ENCODE measurements at places on chromosomes 13 and 19.
A peak's percentile ranks its signal among the peaks of the same experiment; 100 is the strongest.

DNA sequence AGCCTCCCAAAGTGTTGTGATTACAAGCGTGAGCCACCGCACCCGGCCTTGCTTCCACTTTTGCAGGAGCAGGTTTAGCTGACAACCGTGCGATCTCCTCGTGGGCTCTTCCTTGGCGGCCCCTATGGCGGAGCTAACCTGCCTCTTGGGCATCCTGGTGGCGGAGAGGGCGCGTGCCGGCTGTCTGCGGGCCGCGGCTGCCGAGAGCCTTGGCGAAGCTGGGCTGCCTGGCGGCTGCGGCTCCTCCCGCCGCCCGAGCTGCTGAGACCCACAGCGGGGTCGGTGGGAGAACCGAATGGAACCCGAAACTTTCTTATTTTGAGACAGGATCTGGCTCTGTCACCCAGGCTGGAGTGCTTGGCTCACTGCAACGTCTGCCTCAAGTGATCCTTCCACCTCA lies 55.7 kb downstream of the NLRP12 start:
- DNase-seq = no peak

GRCh38 chr19:46080561-46080960 lies 39.8 kb upstream of the IGFL4 start:
- DNase-seq = no peak

- DNase-seq = no peak
These were observed 703 bp downstream of the NEK3 start for GRCh38 chr13:52158629-52159158.

DNA sequence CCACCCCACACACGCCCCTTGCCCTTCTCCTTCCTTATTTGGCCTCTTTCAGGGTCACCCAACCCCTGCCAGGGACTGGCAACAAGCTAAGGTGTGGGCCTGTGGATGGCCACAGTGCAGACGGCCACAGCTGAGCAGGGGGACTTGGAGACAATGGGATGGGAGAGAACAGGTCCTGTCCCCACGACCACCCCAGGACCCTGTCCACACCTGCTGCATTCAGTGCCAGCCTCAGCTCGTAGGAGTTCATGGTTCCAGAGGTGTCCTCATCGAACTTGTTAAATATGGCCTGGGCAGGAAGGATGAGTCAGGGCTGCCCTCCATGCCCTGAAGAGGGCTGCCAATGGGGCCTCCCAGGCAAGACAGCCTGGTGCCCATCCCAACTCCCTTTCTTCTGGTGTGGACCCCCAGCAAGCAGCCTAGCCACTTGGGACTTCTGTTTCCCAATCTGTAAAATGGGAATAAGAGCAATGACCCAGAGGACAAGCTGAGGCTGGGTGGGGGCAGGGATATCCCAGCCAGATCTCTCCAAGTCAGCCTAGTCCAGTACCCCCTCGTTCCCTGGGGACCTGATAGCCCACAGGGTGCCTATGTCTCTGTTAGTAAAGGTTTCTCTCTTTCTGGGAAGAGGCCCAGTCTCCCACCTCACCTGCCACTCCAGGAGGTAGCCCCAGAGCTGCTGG lies 10.6 kb downstream of the CAPN12 start:
- no peak for DNase-seq

DNA sequence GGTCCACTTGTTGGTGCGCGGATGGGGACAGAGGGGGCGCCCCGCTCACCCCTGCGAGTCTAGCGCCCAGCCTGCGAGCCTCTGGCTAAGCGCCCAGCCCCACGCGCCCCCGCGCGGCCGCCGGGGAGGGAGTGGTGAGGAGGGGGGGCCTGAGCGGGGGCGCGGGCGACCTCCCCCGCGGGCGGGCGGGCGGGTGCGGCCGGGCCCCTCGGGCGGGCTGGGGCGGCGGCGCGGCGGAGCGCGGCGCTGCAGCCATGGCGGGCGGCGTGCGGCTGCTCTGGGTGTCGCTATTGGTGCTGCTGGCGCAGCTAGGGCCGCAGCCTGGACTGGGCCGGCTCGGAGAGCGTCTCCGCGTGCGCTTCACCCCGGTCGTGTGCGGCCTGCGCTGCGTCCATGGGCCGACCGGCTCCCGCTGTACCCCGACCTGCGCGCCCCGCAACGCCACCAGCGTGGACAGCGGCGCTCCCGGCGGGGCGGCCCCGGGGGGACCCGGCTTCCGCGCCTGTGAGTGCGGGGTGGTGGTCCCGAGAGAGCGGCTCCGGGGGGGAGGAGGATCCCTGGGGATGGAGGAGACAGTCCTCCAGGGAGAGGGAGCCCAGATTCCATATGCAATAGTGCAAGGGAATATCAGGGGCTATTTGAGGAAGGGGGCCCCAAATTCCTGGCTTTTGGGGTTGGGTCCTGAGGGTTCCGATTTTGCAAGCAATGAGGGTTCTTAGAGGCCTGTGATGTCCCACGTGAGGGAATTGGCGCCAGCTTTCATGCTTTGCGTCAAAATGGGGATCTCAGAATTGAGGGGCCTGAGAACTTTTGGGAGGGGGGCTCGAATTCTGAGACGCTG lies at the start of gene LTBP4:
TSS of gene LTBP4 (plus strand) at position 236 of the 841 bp plus-strand sequence. CDS start at position 255, 19 bp downstream.
- no peak for DNase-seq

DNA sequence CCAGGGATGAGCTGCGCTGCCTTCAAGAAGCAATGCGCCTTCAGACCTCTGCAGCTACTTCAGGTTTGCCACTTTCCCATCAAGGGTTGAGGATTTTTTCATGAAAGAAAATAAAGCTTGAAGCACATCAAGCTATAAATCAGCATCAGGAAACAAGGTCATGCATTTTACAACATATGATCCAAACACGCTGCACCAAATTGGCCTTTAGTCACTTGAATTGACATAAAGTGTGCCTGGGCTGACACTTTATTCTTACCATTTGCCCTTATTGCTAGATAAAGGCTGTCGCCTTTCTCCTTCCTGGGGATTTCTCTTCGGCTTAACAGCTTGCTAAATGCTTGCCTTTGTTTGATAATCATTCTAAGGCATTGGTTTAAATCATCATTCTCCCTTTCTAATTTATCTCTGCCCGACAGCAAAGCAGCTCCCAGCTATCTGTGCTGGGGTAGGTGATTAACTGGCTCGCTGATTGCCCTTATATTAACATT lies 87.7 kb downstream of the LHFPL6 start:
- no peak for DNase-seq

DNA sequence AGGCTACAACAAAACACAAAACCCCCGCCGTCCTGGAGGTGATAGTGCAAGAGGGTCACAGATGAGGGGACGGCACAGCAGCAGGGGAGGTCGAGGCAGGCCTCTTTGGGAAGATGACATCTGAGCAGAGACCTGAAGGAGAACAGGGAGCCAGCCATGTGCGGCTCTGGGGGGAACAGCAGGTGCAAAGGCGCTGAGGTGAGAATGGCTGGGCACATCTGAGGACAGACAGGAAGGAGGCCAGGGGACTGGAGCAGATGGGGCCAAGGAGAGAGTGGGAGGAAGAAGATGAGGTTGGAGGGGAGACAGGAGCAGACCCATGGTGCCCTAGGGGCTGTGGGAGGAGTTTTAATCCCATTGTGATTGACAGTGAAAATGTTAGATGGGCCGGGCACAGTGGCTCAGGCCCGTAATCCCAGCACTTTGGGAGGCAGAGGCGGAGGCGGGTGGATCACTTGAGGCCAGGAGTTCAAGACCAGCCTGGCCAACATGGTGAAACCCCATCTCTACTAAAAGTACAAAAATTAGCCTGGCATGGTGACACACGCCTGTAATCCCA lies 1.8 kb upstream of the CKM start:
- no peak for DNase-seq

GRCh38 chr19:28981518-28981917 lies 231.4 kb downstream of the UQCRFS1 start:
- DNase-seq = no peak

DNA sequence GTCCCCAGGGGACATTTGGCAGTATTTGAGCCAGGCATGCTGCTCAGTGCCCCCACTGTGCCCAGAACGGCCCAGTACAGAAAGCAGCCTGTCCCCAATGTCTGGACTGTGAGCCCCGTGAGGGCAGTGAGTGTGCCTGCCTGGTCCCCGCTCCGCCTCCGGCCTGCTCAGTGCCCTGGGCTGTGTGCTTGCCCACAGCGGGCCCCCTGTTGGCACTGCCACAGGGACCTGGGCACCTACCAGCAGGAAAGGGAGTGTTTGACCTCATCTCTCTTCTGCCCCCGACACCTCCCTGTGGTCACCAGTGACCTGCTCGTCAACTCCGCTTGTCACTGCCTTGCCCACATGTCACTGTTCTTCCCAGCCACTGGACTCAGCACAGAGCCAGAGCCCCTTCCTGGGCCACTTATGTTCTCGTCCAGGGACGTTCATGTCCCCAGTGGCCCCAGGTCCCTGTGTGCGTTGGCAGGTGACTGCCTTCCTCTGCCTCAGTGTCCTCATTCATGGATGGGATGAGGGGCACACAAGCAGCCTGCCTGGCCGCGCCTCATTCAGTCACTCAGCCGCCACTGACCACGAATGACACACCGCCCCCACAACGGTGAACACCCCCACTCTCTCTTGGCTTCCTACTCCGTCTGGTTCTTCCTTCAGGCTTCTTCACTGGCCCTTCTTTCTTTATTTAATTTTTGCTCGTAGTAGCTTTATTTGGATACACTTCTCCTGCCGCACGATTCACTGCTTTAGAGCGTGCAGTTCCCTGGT lies 2.8 kb downstream of the FZR1 start:
- no peak for DNase-seq

DNA sequence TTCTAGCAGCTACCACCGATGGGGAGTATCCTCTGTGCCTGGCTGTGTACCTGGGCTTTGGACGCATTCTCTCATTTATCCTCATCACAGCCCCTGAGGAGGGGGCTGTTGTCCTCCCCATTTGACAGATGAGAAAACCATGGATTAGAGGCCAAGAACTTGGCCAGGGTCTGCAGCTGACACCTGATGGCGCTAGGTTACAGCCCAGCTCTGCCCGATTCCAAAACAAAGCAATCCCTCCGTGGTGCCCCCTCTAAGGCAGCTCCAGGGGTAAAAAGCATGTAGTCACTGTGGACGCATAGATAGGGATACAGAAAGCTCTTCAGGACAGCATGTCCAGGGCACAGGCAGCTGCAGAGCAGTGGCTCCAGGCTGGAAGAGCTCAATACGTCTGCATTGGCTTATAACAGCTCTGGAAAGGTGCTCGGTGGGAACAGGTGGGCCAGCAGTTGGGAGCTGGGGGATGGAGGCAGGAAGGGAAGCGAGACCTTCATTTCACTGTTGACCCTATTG lies 35.4 kb upstream of the UQCRFS1 start:
- DNase-seq = no peak

GRCh38 chr19:44808463-44809371 lies at the start of gene BCAM:
Gene BCAM, plus strand, starts transcription at chr19:44809103. Its CDS starts 22 bp downstream, at chr19:44809125.
- DNase-seq = no peak

- DNase-seq = no peak
These were observed 60.5 kb downstream of the ZNF557 start for GRCh38 chr19:7130043-7130442.

DNA sequence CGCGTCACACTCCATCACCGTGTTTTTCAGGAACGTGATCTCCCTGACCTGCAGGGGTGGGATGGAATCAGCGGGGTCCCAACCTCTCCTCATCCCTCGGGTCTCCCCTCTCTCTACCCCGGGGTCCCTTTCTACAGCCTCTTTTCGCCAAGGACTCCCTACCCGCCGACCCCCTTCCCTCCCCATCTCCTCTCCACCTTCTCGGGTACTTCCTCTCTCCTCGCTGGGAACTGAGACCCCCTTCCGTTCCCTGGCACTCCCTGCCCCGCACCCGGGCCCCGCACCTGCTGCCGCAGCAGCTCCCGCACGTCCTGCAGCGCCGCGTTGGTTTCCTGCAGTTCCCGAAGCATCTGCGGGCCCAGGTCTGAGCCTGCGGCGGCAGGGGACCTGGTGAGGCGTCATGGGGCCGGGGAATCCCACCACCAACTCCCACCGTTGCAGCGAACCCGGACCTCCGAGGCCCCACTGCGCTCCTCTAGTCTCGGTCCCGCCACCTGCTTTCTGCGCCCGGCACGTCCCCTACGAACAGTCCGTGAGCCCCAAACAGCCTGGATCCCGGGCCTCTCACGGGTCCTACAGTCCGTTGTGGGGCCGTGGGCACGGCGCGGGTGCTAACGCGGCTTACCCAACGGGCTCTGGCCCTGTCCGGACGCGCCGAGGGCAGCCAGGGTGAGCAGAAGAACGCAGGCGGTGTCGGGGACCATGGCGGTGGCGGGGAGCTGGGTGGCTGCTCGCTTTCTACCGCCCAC lies at the start of gene COMP:
TSS of gene COMP (minus strand) at position 740 of the 749 bp plus-strand sequence. CDS start at position 704, 36 bp downstream.
- DNase-seq = no peak

DNA sequence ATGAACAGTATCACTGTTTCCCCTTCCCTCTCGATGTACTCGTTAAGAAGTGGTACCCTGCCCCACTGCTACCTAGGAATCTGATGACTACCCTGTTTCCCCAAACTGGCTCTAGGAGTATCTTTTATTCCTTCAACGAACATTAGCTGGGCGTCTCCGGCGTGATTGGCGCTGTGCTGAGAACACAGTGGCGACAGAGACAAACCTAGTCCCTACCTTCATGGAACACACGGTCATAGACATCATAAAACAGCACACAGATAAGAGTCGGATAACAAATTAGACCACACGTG lies 730 bp downstream of the SYMPK start:
- no peak for DNase-seq

GRCh38 chr13:114000151-114001040 lies 26.5 kb upstream of the C13orf46 start:
- DNase-seq = no peak

GRCh38 chr19:18473003-18473705 lies 35.2 kb upstream of the ISYNA1 start:
- no peak for DNase-seq

- peak; percentile 21 for DNase-seq
These were observed 19.7 kb downstream of the ZC3H4 start for GRCh38 chr19:47093841-47094240.

DNA sequence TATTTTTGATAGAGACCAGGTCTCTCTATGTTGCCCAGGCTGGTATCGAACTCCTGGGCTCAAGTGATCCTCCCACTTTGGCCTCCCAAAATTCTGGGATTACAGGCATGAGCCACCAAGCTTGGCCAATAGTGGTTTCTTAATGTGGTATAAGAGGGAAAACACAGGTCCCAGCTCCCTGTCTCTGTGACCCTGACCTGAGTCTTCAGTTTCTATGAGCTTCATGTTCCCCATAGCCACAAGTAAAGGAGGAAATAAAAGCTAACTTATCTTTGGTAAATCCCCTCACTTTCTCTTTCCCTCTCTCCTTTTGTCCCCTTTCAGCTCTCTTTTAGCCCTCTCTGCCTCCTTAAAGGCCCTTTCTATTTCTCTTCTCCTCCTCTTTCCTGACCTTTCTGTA lies 50.3 kb downstream of the ABCC4 start:
- DNase-seq = no peak

GRCh38 chr13:32316028-32316339 lies 676 bp downstream of the BRCA2 start:
- no peak for DNase-seq

GRCh38 chr19:41947091-41947490 lies 12.0 kb downstream of the RABAC1 start:
- no peak for DNase-seq

DNA sequence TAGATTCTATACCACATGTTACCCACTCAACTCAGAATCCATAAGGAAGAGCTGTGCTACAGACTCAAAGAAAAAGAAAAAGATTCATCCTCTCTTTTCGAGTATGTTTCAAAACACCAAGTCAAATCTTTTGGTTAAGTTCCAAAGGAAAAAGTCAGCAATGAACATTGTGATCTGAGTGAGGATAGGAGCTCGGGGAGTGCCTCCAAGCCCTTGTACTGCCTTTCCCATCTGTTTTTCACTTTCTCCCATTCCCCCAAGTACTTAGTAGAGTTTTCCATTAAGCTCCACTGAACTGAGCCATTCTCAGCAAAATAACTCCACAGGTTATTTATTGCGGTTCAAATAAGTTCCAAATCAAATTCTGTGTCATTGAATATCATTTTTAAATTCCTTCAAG lies 47.7 kb upstream of the MAB21L1 start:
- no peak for DNase-seq
